Kidney epithelial cell (primary cell): ENCODE measurements at places on chromosomes 13 and 19. TPM values are rescaled to one million over a fixed set of nuclear protein-coding genes. Genes with fewer than 3 reads are reported as not detected.

GRCh38 chr19:50722201-50723013 is 757 bp upstream of the CLEC11A start:
- no peak for DNase-seq

The ZNF709 gene
- 0.75 and 2.0 TPM in 2 replicates for total RNA-seq

DNA sequence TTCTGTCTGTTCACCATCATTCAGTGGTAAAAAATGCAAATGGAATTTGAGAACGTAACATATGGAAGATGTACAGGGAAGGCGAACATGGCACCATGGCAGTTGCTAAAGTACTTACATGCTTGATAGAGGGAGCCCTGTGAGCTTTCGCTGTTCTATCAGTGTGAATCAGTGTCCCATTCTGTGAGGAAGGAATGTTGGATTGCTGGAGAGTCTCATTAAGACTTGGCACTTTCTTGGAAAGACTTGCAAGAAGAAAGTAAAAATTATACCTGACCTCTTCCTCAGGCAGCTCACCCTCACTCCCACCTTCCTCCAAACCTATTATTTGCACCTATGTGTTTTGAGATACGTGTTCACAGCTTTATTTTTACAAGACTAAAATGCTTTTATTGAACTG is 43.5 kb downstream of the FREM2 start:
- no peak for DNase-seq

The ETV2 gene
- not detected in 2 replicates for total RNA-seq

- no peak for DNase-seq
These were observed 850 bp downstream of the KLF5 start for GRCh38 chr13:73059460-73060250.

- no peak for DNase-seq
These were observed 263.1 kb downstream of the ZNF536 start for GRCh38 chr19:30634996-30635975.

- DNase-seq, result no peak
These were observed 67.4 kb downstream of the CDADC1 start for GRCh38 chr13:49315036-49315565.

DNA sequence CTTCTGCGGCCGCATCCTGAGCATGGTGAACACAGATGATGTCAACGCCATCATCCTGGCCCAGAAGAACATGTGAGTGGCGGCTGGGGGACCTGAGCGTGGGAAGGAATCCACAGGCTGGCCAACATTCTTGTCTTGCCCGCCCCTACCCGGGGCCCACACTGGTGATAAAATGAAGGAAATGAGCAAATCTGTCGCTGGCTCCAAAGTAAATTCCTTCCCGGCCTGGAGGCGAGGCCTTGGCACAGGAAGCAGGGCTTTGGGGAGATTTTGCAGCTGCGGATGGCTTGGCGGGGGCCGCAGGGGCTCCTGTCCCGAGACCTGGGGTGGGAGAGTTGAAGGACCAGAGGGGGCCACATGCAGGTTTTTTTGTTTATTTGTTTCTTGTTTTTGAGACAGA is 4.4 kb downstream of the KXD1 start:
- no peak for DNase-seq

DNA sequence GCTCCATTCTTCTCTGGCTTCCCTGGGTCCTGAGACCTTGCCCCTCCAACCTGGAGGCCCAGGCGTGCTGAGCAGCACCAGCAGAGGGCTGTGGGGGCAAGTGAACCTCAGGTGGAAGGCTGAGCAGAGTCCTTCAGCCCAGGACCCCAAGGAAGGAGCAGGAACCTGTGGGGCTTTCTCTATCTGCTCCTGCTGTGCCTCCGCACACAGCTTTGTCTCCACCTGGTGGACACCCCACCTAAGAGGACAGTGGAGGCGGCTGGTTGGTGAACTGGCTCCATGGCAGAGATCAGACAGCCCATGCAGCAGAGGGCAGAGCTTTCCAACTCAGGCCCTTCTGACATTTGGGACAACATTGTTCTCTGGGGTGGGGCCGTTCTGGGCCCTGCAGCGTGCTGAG is 19.7 kb downstream of the ZFR2 start:
- no peak for DNase-seq

GRCh38 chr19:11737964-11738745 is 591 bp downstream of the ZNF823 start:
- DNase-seq, result no peak

- DNase-seq, result no peak
These were observed 47.3 kb upstream of the GPR183 start for GRCh38 chr13:99354371-99354951.

DNA sequence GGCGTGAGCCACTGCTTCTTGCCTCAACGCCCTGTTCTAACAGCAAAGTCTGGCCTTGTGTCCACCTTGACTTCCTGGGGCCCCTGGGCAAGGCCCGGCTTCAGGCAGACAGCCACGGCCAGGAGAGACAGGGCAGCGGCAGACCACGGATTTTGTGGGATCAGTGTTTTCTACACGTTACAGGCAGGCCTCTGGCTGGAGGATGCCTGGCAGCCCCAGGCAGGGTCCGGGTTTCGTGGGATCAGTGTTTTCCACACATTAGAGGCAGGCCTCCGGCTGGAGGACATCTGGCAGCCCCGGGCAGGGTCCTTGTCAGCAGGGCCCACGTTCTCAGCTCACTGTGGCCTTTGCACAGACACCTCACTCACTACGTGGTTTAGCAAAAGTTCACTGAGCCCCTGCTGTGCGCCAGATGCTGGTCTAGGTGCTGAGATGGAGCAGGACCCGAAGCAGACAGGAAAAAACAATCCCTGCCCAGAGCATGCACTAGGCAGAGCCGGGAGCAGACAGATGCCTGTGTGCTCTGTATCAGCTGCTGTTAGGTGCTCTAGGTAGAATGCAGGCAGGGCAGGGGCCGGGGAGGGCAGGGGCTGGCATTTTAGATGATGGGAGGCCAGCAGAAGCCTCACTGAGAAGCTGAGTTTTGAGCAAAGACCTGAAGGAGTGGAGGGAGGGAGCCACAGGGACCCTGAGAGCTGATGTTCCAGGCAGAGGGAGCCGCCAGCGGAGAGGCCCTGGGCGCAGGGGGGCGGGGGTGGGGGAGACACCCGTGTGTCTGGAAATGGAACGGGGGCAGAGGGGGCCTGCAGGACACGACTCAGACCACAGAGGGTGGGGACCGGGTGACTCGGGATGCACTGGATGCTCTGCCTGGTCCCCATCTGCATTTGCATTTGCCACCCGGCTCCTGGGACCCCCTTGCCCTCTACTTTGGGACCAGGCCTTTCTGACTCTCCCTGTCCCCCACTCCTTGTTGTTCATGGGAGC is 25.0 kb upstream of the NCCRP1 start:
- DNase-seq, result no peak

DNA sequence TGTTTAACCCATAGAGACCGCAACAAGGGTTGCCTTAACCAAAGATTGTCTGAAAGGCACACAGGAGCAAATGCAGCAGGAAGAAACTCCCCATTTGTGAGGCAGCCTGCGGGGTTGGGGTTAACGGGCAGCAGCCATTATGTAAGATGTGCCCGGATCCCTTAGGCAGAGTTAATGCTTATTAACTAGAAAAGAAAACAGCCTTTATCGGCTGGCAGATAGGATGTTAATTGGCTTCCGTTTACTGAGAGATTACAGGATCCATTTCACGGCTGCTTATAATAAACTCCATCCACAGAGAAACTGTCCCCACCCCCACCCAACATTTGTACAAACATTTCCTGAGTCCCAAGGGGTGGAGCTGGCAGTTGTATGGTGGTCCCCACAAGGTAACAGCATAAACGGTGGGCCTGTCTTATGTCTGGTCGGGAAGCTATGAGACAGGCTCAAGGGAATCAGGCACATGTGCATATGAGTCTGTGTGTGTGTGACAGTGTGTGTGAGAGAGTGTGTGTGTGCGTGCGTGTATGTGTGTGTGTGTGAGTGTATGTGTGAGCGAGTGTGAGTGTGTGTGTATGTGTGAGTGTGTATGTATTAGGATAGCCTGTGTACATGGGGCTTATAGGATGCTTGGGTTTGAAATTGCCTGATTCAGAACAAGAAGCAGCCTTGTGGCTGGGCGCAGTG is 10.5 kb downstream of the SLC25A42 start:
- DNase-seq, result no peak

DNA sequence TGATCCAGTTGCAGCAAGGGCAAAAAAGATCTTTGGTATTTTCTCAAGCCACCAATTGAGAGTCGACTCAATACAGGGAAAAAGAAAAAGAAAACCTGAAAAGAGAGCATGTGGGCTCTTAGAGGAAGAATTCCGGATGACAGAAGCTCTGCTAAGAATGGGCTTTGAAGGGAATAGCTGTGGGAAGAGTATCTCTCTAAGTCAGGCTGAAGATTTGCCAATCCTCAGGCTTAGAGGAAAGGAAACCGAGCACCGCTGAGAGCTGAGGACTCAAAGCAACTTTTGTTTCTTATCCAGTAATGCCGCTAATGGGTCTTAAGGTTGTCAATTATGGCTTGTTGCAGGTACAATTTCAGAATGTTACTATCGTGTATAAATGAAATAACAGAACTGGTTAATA is 166.4 kb downstream of the EFNB2 start:
- DNase-seq, result no peak

GRCh38 chr13:44017756-44018309 is 138.1 kb downstream of the LACC1 start:
- DNase-seq, result no peak

- no peak for DNase-seq
These were observed 432 bp downstream of the ZNF611 start for GRCh38 chr19:52734331-52734892.

GRCh38 chr13:37476874-37477273 is 121.7 kb downstream of the POSTN start:
- no peak for DNase-seq

The C19orf81 gene
- total RNA-seq, result 4.4 and 16.5 TPM in 2 replicates

- no peak for DNase-seq
These were observed 708.6 kb upstream of the KLHL1 start for GRCh38 chr13:70816853-70817252.

The LILRB3 gene
- 0.50 TPM in 1 of 2 replicates, not detected in the other for total RNA-seq
